GM12878 (cell line): ENCODE measurements at places on chromosomes 2 and 18.

DNA sequence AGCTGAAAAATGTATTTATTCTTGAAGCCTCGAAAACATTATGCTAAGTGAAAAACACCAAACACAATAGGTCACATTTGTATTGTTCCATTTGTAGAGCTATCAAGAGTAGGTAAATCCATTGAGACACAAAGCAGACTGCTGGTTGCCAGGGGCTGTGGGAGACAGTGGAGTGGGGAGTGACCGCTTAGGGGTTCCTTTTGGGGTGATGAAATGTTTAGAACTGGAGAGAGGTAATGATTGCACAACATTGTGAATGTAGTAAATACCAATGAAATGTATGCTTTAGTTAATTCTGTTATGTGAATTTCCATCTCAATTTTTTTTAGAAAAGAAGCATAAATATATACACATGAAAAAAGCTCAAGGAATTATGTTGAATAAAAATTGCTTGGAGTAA, 15.8 kb downstream of the KCTD18 start:
- no peak for DNase-seq

- no peak for DNase-seq
These were observed 33.1 kb downstream of the METTL4 start for GRCh38 chr18:2538236-2538635.

GRCh38 chr2:239269173-239269885, 131.5 kb downstream of the HDAC4 start:
- no peak for DNase-seq

DNA sequence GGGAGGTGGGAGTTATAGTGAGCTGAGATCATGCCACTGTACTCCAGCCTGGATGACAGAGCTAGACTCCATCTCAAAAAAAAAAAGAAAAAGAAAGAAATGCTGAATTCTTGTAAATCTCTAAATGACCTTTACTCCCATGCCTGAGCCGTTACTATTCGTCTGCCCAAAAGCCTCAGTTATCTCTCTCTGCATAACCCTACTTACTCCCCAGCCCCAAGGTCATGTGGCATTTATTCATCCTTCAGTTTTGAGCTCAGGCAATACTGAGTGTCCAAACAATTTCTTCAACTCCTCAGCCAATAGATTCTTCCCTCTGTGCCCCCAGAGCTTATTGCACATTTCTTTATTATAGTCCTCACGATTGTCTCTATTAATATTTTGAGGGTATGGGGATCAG, 28.8 kb downstream of the RAB1A start:
- no peak for DNase-seq

DNA sequence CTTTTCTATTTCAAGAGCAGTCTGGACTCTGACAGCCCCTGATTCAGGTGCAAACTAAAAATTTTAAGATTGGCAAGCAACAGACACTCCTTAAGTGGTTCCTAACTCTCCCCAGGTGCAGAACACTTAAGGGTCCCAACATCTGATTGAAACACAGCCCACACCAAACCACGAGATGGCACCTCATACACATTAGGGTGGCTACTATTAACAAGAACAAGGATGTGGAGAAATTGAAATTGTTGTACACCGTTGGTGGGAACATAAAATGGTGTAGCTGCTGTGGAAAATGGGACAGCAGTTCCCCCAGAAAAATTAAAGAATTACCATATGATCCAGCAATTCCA, 82.3 kb downstream of the POLR1A start:
- DNase-seq: no peak

- DNase-seq: no peak
These were observed 125.6 kb upstream of the PKDCC start for GRCh38 chr2:41922177-41922576.

DNA sequence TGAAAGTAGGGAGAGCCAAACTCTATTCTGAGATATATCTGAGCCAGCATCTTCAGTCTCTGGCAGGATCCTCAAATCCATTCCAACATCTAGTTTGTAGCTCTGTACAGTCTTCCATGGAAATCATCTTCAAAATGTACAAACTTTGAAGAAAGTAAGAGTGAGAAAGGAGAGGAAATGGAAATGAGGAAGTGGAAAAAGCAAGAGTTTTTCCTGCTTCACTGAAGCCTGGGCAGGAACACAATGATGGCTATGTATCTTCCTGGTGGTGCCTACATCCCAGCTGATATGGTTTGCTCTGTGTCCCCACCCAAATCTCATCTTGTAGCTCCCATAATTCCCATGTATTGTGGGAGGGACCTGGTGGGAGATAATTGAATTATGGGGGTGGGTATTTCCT, 4.1 kb upstream of the RPIA start:
- DNase-seq: no peak
